ENCODE measurements at places on chromosomes 12 and 14.

DNA sequence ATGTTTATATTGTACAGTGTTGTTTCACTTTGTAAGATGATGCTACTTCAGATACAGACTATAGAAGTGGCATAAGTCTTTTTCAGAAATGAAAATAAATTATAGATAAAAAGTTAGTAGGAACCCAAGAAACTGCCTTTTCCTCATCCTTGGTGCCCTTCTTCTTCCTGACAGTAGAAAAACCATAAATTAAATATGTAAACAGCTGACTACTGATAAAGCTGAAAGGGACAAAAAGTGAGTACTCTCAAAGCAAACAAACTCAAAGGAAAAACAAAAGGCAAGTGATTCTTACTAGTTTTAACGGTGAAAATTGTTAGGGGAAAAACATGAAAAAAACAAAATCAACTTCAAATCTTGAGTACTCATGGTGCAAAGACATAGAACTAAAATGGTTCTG lies 8.6 kb upstream of the C12orf50 start:
- no peak for DNase-seq

DNA sequence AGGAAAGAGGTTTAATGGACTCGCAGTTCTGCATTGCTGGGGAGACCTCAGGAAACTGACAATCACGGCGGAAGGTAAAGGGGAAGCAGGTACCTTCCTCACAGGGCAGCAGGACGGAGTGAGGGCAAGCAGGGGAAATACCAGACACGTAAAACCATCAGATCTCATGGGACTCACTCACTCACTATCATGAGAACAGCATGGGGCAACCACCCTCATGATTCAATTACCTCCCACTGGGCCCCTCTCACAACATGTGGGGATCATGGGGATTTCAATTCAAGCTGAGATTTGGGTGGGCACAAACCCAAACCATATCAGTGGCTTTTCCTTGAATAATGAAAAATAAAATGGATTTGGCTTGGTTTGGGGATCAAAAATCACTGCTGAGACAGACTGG lies 380.5 kb downstream of the VRK1 start:
- DNase-seq = no peak

- DNase-seq = no peak
Observed at GRCh38 chr14:100871234-100872186, 32.0 kb downstream of the RTL1 start.

DNA sequence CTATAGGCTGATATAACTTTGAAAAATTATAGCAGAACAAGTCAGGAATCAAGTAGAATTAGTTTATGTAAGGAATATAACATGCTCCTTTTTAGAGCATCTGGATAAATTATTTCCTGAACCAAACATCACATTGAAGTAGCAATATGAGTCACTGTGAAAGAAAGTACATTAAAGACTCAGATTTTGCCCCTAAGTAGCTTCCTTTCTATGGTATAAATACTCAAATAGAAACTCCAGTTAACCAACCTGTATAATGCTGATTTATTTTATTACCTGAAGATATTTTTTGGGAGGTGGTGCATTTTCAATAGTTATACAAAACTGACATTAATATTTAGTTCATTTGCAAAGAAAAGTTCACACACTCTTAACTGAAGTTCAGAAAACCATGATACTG lies 312.1 kb downstream of the ITPR2 start:
- DNase-seq = no peak

DNA sequence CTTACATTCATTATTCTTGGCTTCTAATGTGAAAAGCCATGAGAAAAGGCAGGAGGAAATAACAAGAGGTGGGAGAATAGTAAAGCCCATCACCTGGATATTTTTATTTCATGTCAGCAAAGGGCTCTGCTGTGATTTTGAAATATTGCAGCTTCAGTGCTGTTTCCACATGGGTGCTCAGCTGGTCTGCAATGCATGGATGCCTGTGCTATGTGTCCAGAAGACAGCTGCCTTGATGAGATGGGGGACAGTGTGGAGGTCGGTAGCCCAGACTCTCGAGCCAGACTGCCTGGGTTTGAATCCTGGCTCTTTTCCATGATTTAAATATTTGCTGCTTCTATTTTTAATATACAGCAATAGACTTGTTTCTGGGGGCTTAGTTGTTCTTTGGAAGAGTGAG lies 477.5 kb upstream of the GARIN6 start:
- no peak for DNase-seq

GRCh38 chr12:110269622-110270124 lies 11.4 kb upstream of the ATP2A2 start:
- no peak for DNase-seq

DNA sequence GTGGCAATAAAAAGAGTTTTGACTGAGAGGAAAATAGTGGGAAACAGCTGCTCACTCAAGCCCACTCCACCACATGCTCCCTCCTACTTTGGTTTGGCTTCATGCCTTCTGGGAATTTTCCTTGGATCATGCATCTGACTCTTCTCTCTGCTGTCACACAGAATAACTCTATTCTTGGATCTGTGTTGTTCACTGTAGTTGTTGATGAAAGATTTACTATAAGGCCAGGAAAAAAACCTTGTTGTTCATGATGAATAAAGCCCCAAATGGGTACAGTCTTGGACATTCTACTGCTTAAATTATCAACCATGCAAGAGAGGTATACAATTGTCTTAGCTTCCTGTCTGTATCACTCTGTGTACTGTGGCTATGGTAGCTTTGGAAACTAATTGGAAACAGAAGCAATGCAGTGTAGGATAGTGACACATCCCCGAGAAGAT lies 70.5 kb downstream of the TMX1 start:
- DNase-seq = no peak

DNA sequence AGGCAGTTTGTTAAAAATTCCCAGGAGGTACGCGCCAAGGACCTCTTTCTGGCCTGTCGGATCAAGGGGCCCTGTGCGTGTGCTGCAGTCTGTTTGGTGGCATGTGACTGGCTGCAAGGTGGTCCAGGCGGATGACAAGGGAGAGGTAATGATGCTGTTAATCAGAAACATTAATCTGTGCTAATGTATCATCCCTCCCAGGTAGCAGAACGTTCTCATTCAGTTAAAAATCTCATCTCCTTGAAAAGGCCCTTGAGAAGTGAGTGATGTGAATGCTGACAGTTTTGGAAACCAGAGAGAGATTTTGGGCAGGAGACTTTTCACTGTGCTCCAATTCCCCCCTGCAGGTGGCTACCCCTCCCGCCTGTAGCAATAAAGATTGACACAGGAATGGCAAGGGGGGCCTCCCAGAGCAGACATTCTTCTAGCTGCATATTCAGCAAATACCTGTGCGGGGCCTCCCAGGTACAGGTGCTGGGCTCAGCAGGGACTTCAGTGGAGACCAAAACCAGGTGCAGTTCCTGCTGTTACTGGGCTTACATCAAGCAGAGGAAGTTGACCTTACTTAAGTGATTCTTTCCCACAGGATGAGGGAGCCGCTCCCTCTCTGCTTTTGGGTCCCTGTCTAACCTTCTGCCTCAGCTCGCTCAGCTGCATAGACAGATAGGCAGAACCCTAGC lies 364.8 kb downstream of the CACNA1C start:
- no peak for DNase-seq

DNA sequence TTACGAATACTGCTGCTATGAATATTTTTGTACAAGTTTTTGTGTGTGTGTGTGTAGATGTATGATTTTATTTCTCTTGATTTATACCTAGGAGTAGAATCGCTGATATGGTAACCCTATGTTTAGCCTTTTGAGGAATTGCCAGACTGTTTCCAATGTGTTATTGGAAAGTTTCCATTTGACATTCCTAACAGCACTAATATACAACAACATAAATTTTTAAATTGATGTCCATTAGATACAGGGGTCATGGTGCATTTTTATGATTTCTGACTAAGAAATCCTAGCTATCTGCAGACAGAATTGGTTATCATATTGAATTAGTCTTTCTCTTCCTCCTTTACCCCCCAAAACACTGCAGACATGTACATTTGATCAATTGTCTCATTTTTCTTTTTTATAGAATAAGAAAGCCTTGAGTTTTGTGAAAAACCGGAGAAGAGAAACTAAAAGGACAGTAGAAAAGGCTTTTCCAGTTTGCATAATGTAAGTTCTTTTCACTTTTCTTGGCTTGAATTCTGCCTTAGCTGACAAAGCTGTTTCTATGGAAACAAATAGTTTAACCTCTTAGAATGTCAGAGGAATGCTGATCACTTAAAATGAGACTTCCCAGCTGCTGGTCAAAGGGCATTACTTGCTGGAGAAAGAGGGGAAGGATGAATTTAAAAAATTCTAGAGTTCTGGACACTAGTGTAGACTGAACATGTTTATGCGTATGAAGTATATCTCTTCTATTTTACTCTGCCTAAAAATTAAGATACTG lies 28.2 kb downstream of the PALS1 start:
- no peak for DNase-seq
